ENCODE measurements at places on chromosomes 16 and 17. TPM values are rescaled to one million over a fixed set of nuclear protein-coding genes. Genes with fewer than 3 reads are reported as not detected.

- DNase-seq, result no peak
Measured at GRCh38 chr17:82296511-82297279, 20.7 kb downstream of the CD7 start.

DNA sequence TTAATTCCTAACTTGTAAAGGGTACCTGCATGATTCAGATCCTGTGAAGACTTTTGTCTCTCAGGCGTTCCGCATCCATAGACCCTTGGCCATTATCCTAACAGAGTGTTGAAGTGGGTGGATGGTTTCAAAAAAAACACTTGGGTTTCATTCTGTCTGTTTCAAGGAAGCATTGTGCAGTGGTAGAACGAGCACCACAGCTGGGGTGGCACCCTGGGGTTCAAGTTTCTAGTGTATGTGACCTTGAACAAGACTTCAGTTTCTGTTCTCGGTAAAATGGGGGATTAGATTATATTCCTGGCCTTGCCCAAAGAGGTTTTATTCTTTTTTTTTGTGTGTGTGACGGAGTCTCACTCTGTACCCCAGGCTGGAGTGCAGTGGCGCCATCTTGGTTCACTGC is 74.3 kb downstream of the MSI2 start:
- DNase-seq, result no peak

- no peak for DNase-seq
Measured at GRCh38 chr17:53629188-53629587, 193.5 kb upstream of the KIF2B start.

DNA sequence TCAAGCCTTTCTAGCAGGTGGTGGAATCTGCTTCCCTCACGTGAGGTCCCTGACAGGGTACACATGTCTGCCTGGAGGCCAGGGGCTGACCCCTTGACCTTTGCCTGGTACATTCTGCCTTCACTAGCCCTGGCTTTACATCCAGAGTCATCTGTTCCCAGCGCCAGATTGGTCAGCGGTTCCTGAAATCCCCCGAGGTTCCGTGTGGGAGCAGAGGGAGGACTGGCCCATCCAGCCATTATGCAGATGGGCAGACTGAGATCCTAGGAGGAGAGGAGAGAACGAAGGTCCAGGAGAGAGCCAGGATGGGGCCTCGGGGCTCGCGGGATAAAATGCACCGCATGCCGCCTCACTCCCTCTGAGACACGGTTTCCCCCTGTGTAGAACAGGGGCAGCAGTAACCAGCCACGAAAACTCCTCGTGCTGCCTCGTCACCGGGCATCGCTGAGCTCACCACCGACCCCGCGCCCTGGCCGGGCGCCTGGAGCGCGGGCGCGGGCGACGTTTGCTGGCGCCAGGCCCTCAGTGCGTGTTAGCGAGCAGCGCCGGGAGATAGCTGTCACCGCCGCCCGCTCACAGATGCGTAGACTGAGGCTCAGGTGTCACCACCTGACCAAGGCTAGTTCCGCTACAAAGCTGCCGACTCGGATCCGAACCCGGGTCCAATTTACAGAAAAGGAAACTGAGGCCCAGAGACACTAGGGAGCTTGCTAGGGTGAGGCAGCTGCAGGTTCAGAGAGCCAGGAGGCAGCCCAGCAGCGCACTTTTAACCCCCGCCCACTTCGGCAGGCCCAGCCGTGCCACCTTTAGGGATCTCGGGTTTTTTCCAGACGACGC is 811 bp upstream of the MAP2K3 start:
- no peak for DNase-seq

GRCh38 chr17:31674305-31674704 is 184.7 kb downstream of the COPRS start:
- no peak for DNase-seq

DNA sequence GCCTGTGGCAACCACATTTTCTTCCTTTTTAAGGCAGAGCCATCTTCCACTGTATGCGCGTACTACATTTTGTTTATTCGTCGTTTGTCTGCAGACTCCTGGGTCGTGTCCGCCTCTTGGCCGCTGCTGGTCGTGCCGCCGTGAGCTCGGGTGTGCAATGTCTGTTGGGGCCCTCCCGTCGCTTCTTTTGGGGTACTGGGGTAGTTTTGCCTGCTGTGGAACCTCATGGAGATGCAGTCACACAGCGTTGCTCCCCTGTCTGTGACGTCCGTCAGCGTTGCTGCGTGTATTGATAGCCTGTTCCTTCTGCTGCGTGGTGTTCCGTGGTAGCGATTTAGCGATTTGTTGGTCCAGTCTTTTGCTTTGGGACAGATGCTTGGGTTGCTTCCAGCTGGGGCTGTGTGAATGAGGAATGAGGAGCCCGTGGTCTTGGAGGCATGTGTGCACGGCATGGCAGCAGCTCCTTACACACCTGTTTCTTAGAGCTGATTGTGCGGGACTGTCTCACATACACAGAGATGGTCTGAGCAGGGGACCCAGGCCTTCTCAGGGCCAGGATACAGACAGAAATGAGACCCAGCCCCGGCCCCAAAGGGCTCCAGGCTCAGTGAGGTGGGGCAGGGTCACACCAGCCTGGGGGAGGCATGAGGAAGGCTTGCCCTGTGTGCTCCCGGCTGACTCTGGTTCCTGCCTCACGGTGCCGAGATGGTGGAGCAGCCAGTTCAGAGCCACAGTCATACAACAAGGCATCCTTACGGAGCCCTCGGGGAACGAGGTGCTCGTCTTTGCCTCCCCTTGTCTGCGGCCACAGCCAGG is 78.4 kb upstream of the GSE1 start:
- no peak for DNase-seq

SYT17 gene
- total RNA-seq, result not detected

OR1E1 gene
- total RNA-seq, result not detected

SLC5A10 gene
- total RNA-seq, result not detected

TSPAN10 gene
- 0.17 TPM for total RNA-seq

KCNJ2 gene
- not detected for total RNA-seq
